Forelimb muscle (tissue), 1 donor: ENCODE measurements at places on chromosomes 4 and X. TPM values are rescaled to one million over a fixed set of nuclear protein-coding genes. Genes with fewer than 3 reads are reported as not detected.

The SCD5 gene
- polyA plus RNA-seq: 10.4 TPM

The CTAG1B gene
- polyA plus RNA-seq: not detected

The GPR101 gene
- not detected for polyA plus RNA-seq

- no peak for DNase-seq
Measured at GRCh38 chrX:28321286-28321685, 266.0 kb upstream of the IL1RAPL1 start.

- DNase-seq: no peak
Measured at GRCh38 chr4:54940996-54941865, 184.2 kb downstream of the KDR start.

- no peak for DNase-seq
Measured at GRCh38 chr4:139316733-139317132, 14.5 kb upstream of the NDUFC1 start.
